Activated CD8-positive, alpha-beta T cell treated with anti-CD3 and anti-CD28 coated beads, Interleukin-2, amount 10 ng/mL, durations not matched to agents 7 days and 5 days (primary cell): ENCODE measurements at places on chromosomes 1 and 21. TPM values are rescaled to one million over a fixed set of nuclear protein-coding genes. Genes with fewer than 3 reads are reported as not detected.

The SH2D1B gene
- not detected for total RNA-seq

DNA sequence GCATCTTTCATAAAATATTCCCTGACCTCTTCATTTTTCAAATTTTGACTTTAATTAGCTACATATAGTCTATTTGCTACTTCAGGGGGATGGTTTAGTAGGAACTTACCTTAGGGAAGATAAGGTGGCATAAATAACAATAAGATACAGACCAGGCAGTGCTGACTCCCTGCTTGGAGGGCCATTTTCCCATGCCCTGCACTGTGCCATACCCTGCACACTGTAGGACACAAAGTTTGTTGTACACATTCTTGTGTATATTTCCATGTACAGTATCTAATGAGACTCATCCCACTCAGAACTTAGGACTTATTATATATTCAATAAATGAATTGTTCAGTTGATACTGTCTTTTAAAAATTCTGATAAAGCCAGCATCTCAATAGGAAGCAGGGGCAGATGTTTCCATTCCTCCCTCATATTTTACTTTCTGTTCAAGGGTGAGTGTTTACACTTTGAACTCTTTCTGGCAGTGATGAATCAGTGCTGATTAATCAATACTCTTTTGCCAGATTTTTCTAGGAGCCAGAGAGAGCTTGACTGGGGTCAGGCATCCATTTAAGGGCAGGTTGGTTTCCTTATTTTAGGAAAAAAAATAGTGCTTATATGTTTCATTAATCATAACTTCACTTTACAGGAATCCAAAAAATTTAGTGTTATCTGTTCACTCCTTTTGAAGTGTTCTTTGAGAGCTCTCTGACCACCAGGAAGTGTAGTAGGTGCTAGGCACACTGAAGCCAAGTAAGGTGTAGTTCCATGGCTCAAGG lies 30.6 kb downstream of the MPZL1 start:
- peak overlapping the region; percentile 12 for H3K27ac ChIP-seq

DNA sequence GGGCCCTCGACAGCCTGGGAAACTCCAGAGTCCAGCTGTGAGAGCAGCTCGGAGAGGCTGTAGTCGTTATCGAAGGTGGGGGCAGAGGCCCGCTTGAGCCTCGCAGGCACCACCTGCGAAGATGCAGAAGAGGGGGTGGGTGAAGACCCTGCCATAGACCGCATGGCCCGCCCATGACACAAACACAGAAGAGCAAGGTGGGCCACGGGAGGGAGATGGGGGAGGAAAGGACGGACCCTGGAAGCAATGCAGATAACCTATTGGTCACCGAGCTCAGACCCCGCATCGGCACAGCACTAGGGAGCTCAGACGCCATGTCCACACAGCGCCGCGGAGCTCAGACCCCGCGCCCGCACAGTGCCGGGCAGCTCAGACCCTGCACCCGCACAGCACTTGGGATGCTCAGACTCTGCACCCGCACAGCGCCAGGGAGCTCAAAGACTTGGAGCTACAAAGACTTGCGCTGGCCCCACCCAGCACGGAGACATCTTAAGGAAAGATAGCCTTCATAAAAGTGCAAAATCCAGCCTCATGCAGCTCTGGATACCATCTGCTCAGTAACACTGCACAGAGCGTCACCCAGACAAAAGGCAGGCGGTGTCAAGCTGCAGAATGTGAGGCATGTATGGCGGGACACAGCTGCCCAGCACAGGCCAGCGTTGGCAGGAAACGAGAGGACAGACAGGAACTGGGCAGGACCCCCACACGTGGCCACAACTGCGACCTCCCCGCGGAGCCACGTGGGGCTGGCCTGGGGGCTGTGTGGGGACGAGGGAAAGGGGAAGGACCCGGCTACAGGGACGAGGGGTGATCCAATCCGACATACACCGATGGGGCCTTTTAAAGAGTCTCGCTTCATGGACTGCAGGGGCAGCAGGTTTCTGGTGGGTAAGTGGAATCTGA lies 22.6 kb downstream of the RIPK4 start:
- no peak for DNase-seq
- no peaks in the 10 kb centered on the region for H3K36me3 ChIP-seq
- H3K4me3 ChIP-seq, result no peak overlapping the region
- H3K4me1 ChIP-seq, result no peaks in the 10 kb centered on the region
- H3K27ac ChIP-seq, result no peak overlapping the region

GRCh38 chr1:30327370-30328099 lies 395.9 kb downstream of the MATN1 start:
- no peak overlapping the region for H3K27ac ChIP-seq
- H3K4me1 ChIP-seq, result no peaks in the 10 kb centered on the region
- H3K4me3 ChIP-seq, result no peak overlapping the region
- no peaks in the 10 kb centered on the region for H3K27me3 ChIP-seq

GRCh38 chr1:228222548-228222947 lies 14.7 kb downstream of the OBSCN start:
- H3K4me1 ChIP-seq, result no peaks in the 10 kb centered on the region
- DNase-seq, result no peak
- no peaks in the 10 kb centered on the region for H3K27me3 ChIP-seq
- peaks cover 23% of the 10 kb centered on the region for H3K36me3 ChIP-seq
